ENCODE measurements at places on chromosomes 12 and 14. TPM values are rescaled to one million over a fixed set of nuclear protein-coding genes. Genes with fewer than 3 reads are reported as not detected.

Gene UNC79
- total RNA-seq = 6.2 TPM

Gene RFX4
- total RNA-seq = not detected

Gene TAS2R30
- total RNA-seq = 1.8 TPM

Gene FAM181A
- not detected for total RNA-seq

Gene GNB3
- 14.3 TPM for total RNA-seq

Gene HAL
- total RNA-seq = not detected

Gene AMHR2
- 13.9 TPM for total RNA-seq

Gene HOXC5
- total RNA-seq = not detected

Gene TMEM229B
- total RNA-seq = 1.1 TPM

Gene FSCB
- total RNA-seq = not detected

Gene SIRT4
- total RNA-seq = 2.4 TPM

Gene CCDC197
- not detected for total RNA-seq

Gene FOXG1
- 0.07 TPM for total RNA-seq

Gene NPFF
- not detected for total RNA-seq

Gene KLRC4
- total RNA-seq = not detected

Gene RNASE4
- 0.73 TPM for total RNA-seq

Gene RND1
- total RNA-seq = 10.7 TPM

Gene COL2A1
- 12.4 TPM for total RNA-seq

Gene AACS
- total RNA-seq = 55.4 TPM

Gene BMAL2
- 31.8 TPM for total RNA-seq

Gene CLEC2A
- total RNA-seq = 0.87 TPM

Gene TMEM179
- 11.9 TPM for total RNA-seq

Gene SLC5A8
- not detected for total RNA-seq

Gene MLXIP
- 25.6 TPM for total RNA-seq

Gene MIP
- total RNA-seq = not detected

Gene SLC25A29
- 234 TPM for total RNA-seq

Gene HNF1A
- not detected for total RNA-seq

Gene KRT73
- total RNA-seq = not detected

Gene JAG2
- total RNA-seq = 7.3 TPM

Gene COQ5
- total RNA-seq = 33.5 TPM

Gene ZNF664
- total RNA-seq = 131 TPM

Gene ADAM21
- total RNA-seq = not detected

Gene CACNA1C
- 2.1 TPM for total RNA-seq

Gene TAS2R13
- 1.2 TPM for total RNA-seq

Gene SDS
- total RNA-seq = not detected

Gene NAA25
- total RNA-seq = 32.2 TPM

Gene B4GALNT3
- 155 TPM for total RNA-seq

Gene PLEKHD1
- 0.11 TPM for total RNA-seq

Gene GPHN
- 24.3 TPM for total RNA-seq

Gene SLC25A47
- not detected for total RNA-seq

Gene PMEL
- 15.8 TPM for total RNA-seq

Gene VRTN
- total RNA-seq = 108 TPM

Gene SRRM4
- total RNA-seq = 0.44 TPM

Gene CYP27B1
- total RNA-seq = 2.3 TPM

Gene PROX2
- not detected for total RNA-seq

Gene ARHGDIB
- total RNA-seq = 0.95 TPM

Gene UNC119B
- total RNA-seq = 52.8 TPM

Gene SLC6A13
- total RNA-seq = 2.4 TPM

Gene GPRC5D
- total RNA-seq = not detected

Gene OTX2
- total RNA-seq = 329 TPM

Gene CRIP2
- 8.3 TPM for total RNA-seq

Gene HSPA2
- 15.1 TPM for total RNA-seq

Gene TNS2
- total RNA-seq = 10.9 TPM

Gene LRR1
- 22.1 TPM for total RNA-seq

Gene HVCN1
- 8.8 TPM for total RNA-seq

Gene LRRC10
- total RNA-seq = not detected

Gene RPS29
- 1,683 TPM for total RNA-seq

Gene KRT3
- total RNA-seq = not detected

Gene KRT1
- total RNA-seq = not detected

Data from endodermal cell (in vitro differentiated cells).